ENCODE measurements at places on chromosomes 13 and 19. TPM values are rescaled to one million over a fixed set of nuclear protein-coding genes. Genes with fewer than 3 reads are reported as not detected.

Gene MEIOSIN
- 0.06 TPM for total RNA-seq

Gene PLIN5
- total RNA-seq: 0.28 TPM

Gene C1QTNF9
- total RNA-seq: not detected

Gene LILRB3
- total RNA-seq: 0.20 TPM

Gene SIX5
- 26.6 TPM for total RNA-seq

Gene UGGT2
- 10.1 TPM for total RNA-seq

Gene U2AF1L4
- total RNA-seq: 24.6 TPM

Gene FFAR3
- total RNA-seq: not detected

Gene FAM216B
- not detected for total RNA-seq
